ENCODE measurements at places on chromosomes 6 and 20. TPM values are rescaled to one million over a fixed set of nuclear protein-coding genes. Genes with fewer than 3 reads are reported as not detected.

The BMP7 gene
- 0.22 TPM for polyA plus RNA-seq

The PRND gene
- not detected for polyA plus RNA-seq

The BCAS4 gene
- 46.6 TPM for polyA plus RNA-seq

The GSS gene
- 59.8 TPM for polyA plus RNA-seq

The ZFP57 gene
- polyA plus RNA-seq = not detected

- DNase-seq = no peak
Observed at GRCh38 chr6:51129043-51129442, 310.4 kb downstream of the TFAP2B start.

DNA sequence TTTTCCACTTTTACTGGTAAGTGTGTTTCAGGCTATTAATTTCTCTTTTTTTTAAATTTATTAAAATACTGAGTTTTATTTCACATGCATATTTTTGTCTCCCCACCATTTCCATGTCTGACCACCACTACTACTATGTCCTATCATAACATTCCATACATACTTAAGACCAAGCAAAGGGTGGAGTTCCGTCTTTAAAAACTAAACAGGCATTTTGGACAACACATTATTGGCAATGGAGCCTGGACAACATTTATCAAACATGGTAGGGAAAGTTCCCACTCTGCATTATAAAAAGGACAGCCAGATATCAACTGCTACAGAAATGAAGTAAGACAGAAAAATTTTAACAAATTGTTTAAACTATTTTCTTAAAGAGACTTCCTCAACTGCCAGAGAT lies 91.9 kb downstream of the LMBRD1 start:
- no peak for DNase-seq

DNA sequence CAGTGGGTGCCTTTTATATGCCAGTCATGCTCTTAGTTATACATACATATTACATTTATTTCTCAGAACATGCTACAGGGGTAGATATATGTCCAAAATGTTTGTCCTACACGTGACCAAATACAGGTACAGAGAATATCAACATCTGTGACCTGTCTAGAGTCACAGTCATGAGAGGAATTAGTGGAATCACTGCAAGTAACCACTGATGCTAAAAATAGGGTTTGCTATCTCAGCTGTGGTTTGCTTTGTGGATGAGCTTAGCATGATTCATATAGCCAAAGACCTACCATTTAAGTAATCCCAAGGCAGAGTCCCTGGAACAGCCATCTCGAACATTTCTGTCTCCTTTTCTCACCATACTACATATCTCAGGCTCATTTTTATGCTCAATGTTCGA lies 32.3 kb downstream of the GSTA3 start:
- DNase-seq = no peak

GRCh38 chr6:159053781-159054398 lies 9.1 kb upstream of the TAGAP start:
- DNase-seq = no peak

DNA sequence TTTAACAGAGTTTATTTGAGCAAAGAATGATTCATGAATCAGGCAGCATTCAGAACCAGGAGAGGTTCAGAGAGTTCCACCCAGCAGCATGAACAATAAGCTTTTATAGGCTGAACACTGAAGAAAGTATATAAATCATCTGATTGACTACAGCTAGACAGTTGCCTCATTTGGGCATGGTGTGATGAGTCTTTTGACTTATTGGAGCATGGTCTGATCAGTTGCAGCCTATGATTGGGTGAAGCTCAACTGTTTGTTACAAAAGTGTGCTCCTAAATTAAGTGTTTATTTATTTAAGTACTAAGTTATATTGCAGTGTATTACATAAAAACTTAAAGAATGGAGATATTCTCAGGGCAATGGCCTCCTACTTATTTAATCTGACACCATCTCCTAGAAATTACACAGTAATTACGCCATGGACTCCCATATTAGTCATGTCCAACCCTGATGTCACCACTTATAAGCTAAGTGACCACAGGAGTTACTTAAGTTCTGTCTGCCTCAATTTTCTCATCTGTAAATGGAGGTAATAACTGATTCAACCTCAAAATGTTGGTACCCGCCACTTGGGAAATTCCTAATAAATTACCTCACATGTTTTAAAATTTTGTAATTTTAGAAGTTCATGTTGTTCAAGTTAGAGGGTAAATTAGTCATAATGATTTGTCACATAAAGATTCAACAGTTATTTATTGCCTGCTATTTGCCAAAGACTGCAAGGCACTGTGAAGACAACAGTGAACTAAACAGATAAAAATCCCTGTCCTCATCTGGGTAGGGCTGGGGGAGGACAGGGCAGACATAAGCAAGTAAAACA lies 15.2 kb upstream of the ROS1 start:
- peak; percentile 88 for DNase-seq

DNA sequence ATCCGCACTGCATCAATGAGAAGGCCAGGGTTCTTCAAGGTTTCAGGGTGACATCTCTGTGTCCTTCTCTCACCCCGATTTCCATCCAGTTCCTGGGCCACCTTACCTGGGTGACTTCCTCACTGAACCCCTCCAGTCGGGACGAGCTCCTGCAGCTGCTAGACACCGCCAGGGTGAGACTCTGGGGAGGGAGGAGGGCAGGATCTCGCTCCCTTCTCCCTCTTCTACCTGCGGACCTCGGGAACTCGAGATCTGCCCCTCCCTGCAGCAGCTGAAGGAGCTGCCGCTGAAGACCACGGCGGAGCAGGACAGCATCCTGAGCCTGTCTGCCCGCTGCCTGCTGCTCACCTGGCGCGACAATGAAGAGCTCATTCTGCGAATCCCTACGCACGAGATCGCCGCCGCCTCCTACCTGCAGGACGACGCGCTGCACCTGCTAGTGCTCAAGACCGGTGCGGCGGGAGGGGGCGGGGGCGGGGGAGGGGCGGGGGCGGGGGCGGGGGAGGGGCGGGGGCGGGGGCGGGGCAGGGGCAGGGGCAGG lies 7.5 kb downstream of the CCM2L start:
- peak; percentile 53 for DNase-seq

DNA sequence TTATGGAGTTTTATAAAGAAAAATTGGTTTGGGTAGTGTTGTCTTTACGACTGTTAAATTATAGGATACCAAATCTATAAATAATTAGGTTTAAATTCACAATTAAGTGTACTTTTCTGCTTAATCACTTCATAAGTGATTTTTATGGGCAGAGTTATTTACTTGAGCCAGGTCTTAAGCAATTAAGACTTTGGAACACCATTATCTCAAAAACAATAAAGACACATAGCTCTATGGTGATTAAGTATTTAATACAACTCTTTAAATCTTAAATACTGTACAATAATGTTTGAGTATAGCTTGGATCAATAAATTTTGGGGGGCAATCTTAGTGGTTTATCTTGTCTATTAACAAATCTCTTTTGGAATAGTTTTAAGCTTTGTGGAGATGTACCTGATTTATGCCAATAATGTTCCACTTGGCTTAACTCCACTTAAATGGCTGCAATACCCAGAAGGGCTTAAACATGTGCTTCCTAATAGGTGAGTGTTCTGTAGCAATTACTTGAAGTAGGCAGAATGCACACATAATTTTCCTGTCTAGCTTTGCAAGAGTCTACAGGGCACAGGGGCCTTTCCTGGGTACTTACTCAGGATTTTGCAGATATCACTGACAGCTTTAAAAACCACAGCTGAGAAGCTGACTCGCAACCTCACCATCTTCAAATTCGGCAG lies 7.5 kb downstream of the FERMT1 start:
- no peak for DNase-seq

- DNase-seq = no peak
Observed at GRCh38 chr20:23566199-23566932, 1.9 kb downstream of the CST9L start.

- peak; percentile 73 for DNase-seq
Observed at GRCh38 chr20:13819885-13820645, 35.2 kb downstream of the NDUFAF5 start.

All from A549 (cell line).